ENCODE measurements at places on chromosomes 16 and 17.

DNA sequence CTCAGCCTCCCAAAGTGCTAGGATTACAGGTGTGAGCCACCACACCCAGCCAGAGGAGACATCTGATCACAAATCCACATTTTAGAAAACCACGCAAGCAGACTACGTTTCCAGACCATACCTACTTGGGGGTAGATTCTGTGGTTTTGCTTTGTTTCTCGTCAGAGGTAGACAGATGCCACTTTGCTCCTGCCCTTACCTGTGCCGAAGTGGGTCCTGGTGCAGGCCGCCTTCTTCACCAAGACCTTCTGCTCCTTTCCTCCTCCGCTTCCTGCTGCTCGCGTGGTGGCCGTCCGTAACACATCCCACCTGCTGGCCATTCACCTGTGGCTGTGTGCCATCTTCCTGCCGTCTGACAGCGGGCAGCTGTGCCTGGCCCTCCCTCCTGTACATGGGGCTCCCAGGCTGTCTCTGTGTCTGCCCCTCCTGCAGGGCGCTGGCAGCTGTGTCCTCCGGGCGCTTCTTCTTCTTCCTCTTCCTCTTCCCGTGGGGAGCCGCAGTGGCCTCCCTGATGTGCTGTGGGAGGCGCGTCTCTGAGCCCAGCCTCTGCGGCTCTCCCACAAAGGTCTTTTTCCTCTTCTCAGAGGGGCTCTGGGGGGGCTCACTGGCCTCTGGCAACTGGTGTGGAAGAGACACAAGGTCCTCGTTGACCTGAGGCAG is 21.2 kb upstream of the CYTH1 start:
- DNase-seq = no peak

DNA sequence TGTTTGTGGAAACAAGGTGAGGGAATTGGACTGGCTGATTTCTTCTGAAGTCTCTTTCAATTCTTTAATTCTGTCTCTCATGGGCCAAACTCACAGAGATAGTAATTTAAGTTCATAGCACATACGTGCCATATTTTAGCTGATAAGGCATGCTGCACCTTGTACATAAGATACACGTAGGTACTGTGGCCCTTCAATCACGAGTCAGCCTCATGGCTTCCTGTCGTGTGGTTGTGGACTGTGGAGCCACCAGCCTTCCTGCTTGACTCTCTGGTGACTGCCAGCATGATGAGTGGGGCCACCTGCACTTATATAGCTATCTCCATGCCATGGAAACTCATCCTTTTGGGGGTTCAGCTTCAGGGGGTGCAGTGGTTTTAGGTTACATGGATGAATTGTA is 25.1 kb downstream of the KSR1 start:
- DNase-seq = no peak

GRCh38 chr17:8800656-8801055 is 1.5 kb upstream of the MFSD6L start:
- DNase-seq = no peak

GRCh38 chr17:59853168-59853918 is 39.4 kb downstream of the TUBD1 start:
- no peak for DNase-seq

DNA sequence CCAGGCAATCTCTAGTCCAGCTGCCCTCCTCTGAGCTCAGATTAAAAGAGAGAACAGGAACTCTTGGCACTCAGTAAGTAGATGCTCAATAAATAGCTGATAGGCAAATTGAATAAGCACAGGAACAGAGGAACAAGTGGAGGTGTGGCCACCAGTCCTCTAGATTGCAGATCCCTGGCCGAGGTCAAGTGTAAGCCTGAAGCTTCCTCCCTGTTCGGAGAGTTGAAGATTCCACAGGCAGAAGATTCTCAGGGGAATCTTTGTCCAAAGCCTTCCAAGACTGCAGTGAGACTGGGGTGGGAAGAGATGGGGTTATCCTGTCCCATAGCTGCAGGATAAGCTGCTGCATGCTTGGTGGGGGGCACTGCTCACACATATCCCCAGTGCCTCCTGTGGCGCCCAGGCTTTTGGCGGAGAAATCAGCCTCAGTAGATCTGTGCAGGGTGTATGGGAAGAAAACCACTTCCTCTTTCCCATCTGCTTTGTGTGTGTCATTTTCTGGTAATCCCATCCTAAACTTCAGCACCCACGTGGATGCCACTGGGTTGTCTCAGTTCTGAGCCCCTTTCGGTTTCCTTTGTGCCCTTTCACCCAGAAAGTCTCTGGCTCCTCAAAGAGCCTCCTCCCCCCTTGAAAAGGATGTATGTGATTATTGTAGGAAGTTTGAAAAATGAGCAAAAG is 12.1 kb downstream of the CD300A start:
- no peak for DNase-seq

- no peak for DNase-seq
Observed at GRCh38 chr17:42249681-42250446, 26.3 kb downstream of the STAT5B start.

DNA sequence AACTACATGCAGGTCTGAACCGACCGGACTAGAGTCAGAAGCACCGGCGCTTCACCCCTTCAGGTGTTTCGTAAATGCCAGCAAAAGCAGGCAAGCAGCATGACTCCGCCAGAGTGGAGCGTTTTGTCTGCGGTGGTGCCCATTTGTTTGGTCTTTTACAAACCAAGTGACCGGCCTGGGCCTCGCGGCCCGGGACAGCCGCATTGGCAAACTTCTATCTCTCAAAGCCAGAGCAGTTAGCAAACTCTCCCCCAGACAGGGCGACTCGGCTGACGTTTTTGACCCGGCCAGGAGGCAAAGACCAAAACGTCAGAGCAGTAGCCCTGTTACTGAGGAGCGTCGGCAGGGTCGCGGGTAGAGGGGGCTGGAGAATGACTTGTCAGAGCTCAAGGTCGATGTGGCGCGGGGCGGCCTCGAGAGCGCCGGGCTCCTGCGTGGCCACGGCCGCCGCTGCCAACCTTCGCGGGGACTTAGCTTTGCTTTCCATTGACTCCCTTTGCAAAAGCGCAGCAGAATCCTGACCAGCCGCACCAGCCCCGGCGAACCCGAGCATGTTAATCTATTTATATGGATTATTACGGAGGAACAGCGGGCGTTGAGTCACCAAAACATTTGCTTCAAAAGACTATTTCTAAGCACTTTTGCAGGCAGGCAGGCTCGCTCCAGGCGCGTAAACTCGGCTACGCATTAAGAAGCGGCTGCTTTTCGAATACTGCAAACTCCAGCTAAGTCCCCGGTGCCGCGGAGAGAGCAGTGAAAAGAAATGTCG is 763 bp upstream of the SOX9 start:
- DNase-seq = no peak

DNA sequence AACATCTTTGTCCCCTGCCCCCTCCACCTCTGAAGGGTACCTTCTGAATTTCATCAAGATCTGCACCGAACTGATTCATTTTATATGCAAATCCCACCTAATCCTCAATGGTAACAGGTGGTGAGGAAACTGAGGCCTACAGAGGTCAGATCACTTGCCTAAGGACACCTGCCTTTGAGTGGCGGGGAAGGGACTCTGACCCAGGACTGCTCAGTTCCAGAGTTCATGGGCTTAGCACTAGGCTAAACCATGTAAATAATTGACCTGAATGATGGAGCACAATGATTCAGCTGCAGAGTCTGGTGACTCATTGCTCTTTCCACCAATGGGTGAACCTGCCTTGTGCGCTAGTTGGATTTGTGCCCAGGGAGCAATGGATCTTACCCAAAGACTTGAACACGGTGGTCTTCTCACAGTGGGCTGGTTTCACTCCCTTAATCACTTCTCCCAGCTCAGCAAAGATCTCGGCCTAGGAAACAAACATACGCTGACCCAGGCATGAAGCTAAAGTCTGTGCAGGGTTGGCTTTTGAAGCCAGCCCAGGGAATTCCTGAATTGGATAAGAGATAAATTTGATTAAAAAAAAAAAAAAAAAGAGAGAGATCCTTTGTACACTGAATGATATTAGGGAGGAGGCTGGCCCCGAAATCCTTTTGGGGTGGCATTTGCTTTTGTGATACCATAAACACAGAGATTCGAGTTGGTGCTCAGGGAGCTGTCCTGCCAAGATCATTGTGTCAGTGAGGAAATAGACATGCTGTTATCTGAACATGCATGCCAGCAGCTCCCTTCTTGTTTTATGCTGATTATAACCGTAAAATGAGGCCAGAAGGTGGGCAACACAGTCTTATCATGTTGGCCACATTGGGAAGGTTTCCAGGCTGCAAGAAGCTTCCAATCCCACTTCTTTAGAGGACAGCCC is 17.0 kb downstream of the CRYM start:
- no peak for DNase-seq

- no peak for DNase-seq
Observed at GRCh38 chr17:75490173-75490743, 25.1 kb downstream of the CASKIN2 start.

- no peak for DNase-seq
Observed at GRCh38 chr17:27968206-27968732, 74.2 kb upstream of the NLK start.

DNA sequence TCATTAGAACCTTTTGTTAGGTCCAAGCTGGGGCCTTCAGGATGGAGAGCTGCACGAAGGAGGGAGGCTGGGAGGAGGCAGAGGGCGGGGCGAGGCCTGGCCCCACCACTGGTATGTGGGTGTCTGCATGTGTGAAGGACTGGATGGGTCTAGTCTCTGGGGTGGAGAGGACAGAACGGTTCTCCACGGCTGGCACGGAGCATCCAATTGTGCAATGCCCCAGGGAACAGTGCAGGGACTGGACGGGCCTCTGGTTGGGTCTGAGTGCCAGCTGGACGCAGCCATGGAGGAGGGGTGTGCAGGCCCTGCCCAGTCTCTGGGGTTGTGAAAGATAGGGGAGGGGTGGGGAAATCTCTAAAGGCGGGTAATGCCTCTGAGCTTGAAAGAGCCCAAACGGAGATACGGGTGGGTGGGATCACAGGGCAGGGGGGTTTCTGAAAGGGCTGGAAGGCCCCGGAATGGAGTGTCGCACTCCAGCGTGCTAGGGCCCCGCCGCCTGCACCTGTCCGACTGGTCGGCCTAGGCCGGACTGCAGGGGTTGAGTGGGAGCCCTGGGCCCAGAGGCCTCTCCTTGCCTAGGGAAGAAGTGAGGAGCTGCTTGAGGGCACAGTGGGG is 1.6 kb downstream of the PPL start:
- DNase-seq = no peak

- no peak for DNase-seq
Observed at GRCh38 chr17:67862614-67863217, 37.4 kb downstream of the BPTF start.

- DNase-seq = no peak
Observed at GRCh38 chr16:3876695-3877094, 3.8 kb downstream of the CREBBP start.

DNA sequence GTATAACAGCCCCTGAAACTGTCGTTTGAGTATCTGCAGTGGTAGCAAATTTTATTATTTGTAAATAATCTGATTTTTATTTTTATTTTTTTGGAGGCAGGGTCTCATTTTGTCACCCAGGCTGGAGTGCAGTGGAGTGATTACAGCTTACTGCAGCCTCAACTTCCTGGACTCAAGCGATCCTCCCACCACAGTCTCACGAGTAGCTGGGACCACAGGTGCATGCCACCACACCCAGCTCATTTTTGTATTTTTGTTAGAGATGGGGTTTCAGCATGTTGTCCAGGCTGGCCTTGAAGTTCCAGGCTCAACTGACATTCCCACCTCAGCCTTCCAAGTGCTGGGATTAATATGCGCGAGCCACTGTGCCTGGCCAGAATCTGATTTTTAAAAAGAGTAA is 2.8 kb downstream of the NDEL1 start:
- no peak for DNase-seq

- DNase-seq = no peak
Observed at GRCh38 chr17:75370286-75370915, 35.1 kb downstream of the GRB2 start.

GRCh38 chr16:49575346-49576172 is 202.0 kb downstream of the C16orf78 start:
- DNase-seq = no peak

- no peak for DNase-seq
Observed at GRCh38 chr17:57623620-57624019, 121.5 kb downstream of the CCDC182 start.

- DNase-seq = no peak
Observed at GRCh38 chr16:3252967-3253366, 3.5 kb downstream of the MEFV start.

DNA sequence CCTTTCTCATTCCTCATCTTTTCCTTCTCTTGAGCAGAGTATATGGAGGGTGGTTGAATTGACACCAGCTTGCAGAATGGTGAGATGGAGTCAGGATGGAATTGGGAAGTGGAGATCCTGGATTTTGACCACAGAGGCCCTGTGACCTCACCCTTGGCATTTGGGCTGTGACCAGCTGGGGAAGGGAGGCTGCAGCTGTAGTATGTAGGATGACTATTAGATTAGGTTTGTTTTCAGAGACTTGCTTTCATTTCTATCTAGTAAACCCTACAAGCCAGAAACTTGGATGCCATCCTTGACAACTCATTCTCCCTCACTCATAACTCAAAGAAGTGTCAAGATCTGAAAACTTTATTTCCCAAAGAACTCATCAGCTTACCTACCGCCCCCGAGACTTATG is 5.9 kb downstream of the GNGT2 start:
- DNase-seq = no peak

Data from stimulated activated CD4-positive, alpha-beta T cell treated with anti-CD3 and anti-CD28 coated beads, TNF-alpha, amount 100 ng/mL, for 48 hours (primary cell).